GM12864 (cell line): ENCODE measurements at places on chromosomes 4 and X.

DNA sequence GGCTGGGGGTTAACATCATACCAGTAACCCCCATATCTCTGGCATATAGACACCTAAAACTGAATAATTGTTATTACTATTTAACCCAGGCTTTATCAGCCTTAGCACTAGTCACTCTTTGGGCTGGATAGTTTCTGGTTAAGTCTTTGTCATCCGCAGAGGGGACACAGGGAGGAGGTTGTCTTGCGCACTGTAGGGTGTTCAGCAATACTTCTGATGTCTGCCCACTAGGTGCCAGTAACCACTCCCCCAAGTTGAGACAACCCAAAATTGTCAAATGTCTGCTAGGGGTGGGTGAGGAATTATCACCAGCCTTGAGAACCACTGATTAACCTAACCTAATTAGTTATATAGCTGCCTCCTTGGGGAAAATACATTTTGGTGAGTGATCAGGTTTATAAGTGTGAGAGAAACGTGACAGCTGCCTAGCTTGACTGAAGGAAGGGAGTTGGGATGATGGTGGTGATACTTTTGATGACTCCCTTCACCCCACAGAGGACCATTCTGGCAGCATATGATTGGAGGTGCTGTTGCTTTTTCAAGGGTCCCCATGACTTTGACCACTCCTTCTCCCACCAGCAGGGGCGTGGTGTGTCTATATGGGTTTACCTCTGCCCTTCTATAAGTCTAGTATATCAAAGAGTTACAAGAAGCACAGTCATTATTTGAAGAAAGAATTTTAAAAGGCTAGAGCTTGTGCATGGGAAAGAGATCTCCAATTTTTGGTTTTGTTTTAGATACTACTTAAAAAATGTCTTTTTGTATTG, 140.9 kb downstream of the STIM2 start:
- DNase-seq, result no peak

DNA sequence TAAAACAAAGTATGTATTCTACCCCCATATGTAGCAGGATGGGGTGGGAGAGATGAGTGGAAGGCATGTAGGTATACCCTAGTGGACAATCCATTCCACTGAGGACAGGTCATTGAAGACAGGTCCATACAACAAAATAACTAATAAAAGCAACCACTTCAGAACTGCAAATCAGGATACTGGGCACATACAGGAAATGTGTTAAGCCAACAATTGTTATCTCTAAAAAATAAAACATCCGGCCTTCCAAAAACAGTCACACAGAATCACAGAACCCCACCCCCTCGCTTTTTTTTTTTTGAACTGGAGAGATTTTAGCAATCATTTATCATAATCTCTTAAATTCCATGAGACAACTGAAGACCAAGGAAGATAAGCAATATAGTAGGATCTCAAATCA, 112.9 kb downstream of the FRYL start:
- no peak for DNase-seq

GRCh38 chr4:42519803-42520417, 122.6 kb downstream of the SHISA3 start:
- peak; percentile 29 for DNase-seq

GRCh38 chr4:153773236-153773690, 13.4 kb upstream of the RNF175 start:
- DNase-seq, result no peak

- DNase-seq, result no peak
These were observed 108.6 kb downstream of the FRAS1 start for GRCh38 chr4:78165758-78166157.

DNA sequence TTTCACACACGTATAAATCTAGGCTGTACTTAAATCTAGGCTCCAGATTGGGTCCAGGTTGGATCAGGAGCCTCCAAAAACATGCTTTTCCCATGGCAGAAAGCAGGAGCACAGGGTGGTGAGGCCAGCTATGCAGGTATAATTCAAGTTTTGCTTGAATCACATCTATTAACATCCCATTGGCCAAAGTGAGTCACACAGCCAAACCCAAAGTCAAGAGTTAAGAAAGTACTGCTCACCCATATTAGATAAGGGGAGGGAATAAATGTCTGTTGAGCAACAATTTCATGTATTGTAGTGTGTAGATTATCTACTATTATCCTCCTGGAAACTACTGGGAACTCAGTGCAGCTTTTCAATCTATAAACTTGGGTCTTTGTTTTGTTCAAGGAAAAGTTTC, 12.8 kb downstream of the SUPT20HL2 start:
- no peak for DNase-seq

DNA sequence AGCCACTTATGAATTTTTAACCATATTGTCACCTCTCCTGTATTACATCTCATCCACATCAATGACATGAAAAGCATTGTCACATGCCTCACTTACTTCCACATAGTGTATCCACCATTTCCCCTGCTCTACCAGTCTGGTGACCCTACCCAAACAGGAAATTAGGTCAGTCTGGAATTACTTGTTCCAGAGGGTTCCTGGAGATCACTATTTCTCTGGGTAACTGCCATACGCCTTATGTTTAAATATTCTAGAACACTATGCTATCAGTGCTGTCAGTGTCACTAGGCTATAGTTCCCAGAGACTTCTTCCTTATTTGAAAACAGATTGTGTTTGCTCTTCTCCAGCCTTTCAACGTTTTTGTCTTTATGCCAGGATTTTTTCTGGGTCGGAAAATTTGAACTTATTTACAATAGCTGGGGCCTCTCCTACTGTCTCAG, 15.0 kb downstream of the SRPX2 start:
- DNase-seq, result no peak

- no peak for DNase-seq
These were observed 16.4 kb downstream of the EPHA5 start for GRCh38 chr4:65653740-65654361.

- no peak for DNase-seq
These were observed 65.6 kb upstream of the BMP2K start for GRCh38 chr4:78710536-78710935.

- peak; percentile 3 for DNase-seq
These were observed 199.0 kb upstream of the CXXC4 start for GRCh38 chr4:104693601-104694201.

DNA sequence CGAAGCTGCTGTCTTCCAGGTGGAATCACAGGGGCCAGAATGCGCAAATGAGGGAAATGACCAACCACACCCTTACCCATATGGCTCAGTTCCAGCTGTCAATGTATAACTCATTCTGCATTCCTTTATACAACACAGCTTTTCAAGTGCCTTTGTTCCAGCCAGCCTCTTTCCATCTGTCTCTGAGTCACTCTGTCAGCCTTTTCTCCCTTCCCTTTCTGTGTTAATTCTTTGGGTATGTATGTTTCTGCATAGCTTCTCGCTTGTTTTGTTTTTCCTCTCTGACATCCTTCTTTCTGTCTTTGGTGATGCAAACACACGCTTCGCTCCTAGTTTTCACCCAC, 54.5 kb downstream of the RS1 start:
- no peak for DNase-seq

- DNase-seq, result no peak
These were observed 14.7 kb downstream of the ATP8A1 start for GRCh38 chr4:42642101-42642797.

DNA sequence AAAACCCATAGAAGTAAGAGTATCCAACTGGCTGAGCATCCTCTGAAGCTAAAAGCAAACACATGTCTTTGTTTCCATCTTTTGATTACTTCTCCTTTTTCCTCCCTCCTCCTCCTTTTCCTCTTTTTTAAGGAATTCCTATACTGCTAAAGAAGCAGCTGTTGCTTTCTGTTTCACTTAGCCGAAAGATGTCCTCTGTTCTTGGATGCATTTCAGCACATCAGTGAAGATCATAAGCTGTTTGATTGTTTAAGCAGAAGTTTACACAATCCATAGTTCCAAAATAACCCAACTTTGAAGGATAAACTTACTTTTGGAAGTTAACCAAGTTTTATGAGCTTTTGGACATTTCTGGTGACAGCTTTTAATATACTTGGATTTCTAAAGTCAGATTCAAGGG, 55.1 kb upstream of the TNIP3 start:
- no peak for DNase-seq

GRCh38 chr4:5460106-5460801, 248.1 kb downstream of the EVC2 start:
- no peak for DNase-seq

GRCh38 chr4:183074288-183074990, 24.6 kb upstream of the WWC2 start:
- DNase-seq, result no peak

DNA sequence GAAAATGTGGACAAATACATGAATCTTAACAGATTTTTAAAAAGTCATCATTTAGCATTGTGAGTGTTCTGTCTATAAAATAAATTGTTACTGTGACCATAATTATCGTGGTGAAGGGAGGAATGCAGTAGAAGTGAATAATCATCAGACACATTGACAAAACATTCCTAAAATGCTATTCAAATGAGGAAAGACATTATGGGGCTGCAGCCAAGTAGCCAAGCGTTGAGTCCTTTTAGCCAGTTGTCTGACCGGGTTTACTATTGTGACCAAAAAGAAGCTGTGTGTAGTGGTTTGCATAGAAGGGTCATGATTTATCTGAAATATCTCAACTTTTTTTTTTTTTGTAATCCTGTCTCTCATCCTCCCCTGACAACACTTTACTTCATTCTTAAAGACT, 19.5 kb downstream of the WWC2 start:
- no peak for DNase-seq

GRCh38 chrX:63657821-63658220, 127.2 kb downstream of the ARHGEF9 start:
- no peak for DNase-seq

- DNase-seq, result no peak
These were observed 6.5 kb downstream of the ZNF185 start for GRCh38 chrX:152904151-152905080.

- DNase-seq, result no peak
These were observed 60.5 kb upstream of the C1GALT1C1 start for GRCh38 chrX:120690344-120690743.

DNA sequence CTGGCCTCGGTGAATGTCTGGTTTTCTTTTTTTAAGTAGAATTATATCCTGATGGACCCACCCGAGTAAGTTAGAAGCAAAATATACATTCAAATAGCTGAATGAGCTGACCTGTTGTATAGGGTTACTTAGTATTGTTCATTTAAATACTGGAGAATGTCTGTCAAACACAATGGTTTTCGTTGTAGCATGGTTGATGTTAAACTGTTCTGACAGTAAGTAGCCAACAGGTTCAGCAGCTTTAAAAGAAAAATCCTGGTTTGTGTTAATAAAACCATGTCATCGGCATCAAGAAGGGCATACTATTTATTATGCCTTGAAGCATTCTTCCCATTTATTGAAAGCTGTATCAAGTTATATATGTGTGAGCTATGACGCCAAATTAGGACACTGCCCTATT, 149.6 kb downstream of the ANAPC10 start:
- DNase-seq, result no peak

DNA sequence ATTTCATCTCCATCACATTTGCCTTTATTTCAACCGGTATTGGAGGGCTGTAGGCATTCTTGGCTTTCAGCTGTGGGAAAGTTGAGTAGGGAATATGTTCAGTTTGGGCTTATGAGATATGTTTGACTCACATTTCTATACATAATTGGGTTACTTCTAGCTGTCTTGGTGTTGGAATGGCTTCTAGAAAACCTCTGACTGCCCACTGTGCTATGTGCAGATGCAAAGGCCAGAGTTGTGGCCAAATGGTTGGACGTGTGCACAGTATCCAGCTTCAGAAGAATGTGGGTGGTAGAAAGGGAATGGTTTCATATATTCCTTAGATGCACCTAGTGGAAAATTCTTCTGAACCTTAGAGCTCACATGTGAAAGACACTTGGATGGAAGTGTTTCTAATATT, 92.6 kb upstream of the H2AZ1 start:
- DNase-seq, result no peak

- DNase-seq, result no peak
These were observed 58.7 kb downstream of the ANOS1 start for GRCh38 chrX:8673201-8673600.

GRCh38 chr4:39823191-39823590, 125.3 kb downstream of the UBE2K start:
- DNase-seq, result no peak

GRCh38 chr4:185778307-185778706, 33.7 kb downstream of the SORBS2 start:
- no peak for DNase-seq

GRCh38 chr4:28388471-28388870, 1527.8 kb downstream of the STIM2 start:
- no peak for DNase-seq

DNA sequence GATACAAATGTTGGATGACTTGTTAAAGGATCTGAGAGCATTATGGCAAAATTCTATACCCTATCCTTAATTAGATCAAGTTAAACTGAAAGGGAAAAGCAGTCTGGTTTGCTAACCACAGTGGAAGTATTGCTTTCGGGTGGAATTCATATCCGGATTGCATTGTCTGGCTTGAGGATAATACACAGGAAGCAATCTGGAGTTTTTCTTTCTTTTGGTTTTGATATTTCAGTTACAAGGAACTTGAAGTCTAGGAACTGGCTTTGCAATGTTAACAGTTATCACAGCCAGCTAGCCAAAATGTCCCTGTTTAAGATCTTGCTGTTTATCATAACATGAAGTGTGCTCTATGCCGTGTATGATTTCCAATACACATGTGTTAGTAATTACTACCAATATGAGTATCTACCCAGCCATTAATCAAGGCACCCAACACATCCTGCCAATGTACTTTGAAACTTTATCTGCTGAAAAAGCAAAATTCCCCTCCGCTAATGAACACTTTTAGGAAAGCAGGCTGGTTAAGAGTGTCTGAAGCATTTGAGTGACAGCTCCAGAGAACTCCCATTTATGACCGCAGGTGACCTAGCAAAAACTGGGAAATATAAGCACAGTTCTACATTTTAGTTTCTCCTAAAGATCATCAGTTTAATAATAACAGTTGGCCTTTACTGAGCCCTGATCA, 146.4 kb downstream of the PALLD start:
- no peak for DNase-seq

- DNase-seq, result no peak
These were observed 3.2 kb downstream of the RGS12 start for GRCh38 chr4:3295837-3296624.

DNA sequence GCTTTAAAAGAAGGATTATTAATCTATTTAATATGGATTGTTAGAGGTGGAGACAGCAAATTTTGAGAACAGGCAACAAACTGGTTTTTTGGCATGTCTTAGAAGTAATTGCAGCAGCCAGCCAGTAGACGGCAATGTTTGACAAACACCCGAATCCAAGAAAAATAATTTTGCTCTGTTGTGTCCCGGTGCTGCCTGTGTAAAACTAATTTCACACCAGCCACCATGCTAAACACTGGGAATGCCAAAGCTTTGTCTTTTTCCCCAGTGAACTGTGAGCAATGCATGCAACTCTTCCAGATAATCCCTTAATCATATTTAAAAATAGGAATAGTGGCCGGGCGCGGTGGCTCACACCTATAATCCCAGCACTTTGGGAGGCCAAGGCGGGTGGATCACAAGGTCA, 25.9 kb downstream of the SMIM31 start:
- peak; percentile 4 for DNase-seq

DNA sequence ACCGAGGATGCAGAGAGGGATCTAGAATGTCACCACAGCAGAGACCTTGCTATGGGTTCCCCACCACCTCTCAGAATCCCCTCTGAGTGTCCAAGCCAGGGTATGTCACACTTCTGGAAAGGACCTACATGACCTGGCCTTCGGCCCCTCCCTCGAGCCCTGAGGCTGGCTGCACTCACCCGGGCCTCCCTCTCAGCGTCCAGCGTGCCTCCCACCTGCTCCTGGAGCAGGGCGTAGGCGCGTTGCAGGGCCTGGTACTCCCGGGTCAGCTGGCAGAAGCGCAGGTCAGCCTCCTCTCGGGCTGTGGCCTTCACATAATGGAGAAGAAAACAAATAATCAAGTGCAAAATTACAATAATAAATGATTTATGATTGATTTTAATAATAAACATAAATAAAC, 43.9 kb upstream of the C4orf50 start:
- no peak for DNase-seq
